ENCODE measurements at places on chromosomes 2 and 18. TPM values are rescaled to one million over a fixed set of nuclear protein-coding genes. Genes with fewer than 3 reads are reported as not detected.
A peak's percentile ranks its signal among the peaks of the same experiment; 100 is the strongest.

DNA sequence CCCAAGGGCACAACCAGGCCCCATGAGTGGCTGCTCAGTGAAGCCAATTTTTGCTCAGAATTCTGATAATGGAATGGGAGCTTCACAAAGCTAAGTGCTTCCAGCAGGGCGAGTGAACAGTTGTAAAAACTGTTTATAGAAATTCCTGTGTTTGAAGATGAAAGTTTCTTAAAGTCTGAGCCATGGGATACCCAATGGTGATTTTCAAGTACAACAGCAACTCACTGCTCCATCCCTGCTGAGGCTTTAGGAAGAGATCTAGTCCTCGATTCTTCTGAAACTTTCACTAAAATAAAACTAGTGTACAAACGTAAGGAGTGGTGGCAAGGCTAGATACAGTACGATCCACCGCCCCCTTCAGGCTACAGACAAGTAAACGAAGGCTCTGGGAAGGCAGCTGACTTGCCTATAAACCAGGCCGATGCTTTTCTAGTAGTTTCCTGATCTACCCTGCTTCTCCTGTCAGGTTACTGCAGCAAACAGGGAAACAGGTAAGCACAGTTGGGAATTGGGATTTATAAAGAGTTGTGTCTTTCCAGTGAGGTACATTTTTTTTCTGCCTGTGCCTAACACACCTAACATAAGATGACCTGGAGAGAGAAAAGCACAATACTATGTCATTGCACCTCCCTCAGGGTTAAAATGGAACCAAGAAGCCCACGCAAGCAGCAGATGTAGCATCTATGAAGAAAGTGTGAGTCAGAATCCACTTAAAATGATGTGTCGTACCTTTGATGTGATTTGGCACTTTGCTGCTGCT is 108.7 kb downstream of the UXS1 start:
- DNase-seq, result peak; percentile 58

- no peak for DNase-seq
These were observed 90.8 kb upstream of the HS6ST1 start for GRCh38 chr2:128409326-128410034.

- DNase-seq, result no peak
These were observed 227.5 kb downstream of the MTX2 start for GRCh38 chr2:176496761-176497160.

GRCh38 chr18:45384137-45384961 is 230.9 kb upstream of the SLC14A2 start:
- DNase-seq, result peak; percentile 21

DNA sequence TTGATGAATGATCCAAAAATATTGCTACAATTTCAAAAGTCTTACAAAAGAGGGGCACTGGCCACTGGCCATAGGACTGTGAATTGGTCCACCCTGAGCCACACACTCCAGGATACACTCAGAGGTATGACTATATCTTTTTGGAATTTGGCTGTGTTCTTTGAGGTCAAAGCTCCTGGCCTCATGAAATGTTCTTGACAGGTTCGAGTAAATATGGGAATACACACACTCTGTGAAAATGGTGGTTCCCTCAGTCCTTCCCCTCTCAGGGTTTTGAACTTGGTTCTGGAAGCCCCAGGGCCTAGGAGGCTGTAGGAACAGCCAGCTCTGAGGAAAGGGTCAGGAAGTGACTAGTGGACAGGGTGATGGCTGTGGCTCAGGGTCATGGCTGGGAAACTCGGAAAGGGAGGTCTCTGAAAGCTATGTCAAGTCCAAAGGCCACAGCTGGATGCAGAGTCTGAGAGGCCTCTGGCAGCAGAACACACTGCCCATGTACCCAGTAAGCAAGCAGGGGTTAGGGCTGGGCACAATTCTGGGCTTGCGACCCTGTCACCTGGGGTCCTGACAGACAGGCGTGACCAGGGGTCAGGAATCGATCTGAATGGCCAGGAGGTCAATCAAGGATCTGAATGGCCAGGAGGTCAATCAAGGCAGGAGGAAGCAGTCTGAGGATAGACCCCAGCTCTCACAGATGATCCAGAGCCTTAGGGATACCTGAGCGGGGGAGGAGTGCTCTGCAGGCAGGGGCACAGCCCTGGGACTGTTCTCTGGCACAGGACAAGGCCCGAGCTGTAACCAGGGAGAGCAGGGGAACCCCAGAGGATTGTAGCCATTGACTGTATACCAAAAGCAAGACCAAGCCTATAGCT is 223.4 kb upstream of the SMAD2 start:
- no peak for DNase-seq

DNA sequence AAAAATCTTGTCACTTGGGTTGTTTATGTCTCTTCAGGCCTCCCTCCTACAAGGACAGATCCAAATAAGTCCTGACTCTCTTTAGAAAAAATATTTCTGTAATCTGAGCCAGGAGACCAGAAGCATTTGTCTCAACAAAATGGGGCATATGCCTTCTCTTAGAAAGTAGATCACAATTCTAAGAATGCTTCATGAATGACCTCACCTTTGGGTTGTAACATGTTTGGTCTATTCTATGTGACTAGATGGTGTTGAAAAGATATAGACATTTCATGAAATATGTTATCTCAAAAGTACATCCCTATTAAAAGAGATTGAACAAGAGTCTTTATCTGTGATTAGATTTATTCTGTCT is 159.0 kb upstream of the SETBP1 start:
- DNase-seq, result no peak

DNA sequence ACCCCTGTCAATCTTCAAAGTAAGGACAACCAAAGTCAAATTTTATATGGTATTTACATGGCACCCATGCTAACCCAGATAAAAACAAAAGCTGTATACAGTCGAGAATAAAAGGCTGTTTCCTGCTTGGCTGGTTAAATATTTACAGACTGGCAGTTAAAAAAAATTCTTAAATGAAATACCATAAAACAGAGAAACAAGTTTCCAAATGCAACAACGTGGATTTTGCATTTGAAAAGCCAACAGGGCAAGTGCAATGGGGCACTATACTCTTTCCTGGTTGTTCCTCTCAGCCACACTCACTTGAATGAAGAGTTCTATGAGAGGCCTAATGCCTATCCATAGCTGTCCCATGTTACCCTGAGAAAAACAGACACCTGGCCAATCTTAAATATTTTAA is 6.1 kb upstream of the NR4A2 start:
- no peak for DNase-seq

- no peak for DNase-seq
These were observed 614.0 kb upstream of the CRIM1 start for GRCh38 chr2:35741556-35741955.

GRCh38 chr18:59353079-59353680 is 5.9 kb downstream of the LMAN1 start:
- DNase-seq, result no peak

DNA sequence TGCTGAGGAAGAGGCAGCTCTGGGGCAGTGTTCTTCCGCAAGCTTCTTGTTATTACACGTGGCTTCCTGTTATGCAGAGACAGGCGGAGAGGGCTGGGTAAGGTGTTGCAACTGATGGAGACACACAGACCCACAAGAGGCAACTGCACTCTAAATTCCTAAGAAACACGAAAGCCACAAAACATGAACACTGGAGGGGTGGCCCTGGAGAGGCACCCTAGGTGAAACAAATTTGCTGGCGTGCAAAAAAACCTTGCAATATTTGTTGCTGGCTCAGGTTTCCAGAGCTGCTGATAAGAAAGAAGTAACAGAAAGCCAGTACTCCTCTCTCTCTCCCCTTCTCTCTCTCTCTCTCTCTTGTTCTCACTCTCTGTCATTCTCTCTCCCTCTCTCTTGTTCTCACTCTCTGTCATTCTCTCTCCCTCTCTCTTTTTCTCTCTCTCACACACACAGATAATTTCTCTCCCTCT is 31.8 kb downstream of the ARHGAP25 start:
- DNase-seq, result peak; percentile 68

- DNase-seq, result no peak
These were observed 31.6 kb upstream of the SNORC start for GRCh38 chr2:232838406-232838874.

- peak; percentile 52 for DNase-seq
These were observed 51.2 kb upstream of the ALPP start for GRCh38 chr2:232327105-232328031.

- DNase-seq, result peak; percentile 66
These were observed 1.2 kb downstream of the ST3GAL5 start for GRCh38 chr2:85887566-85888019.

DNA sequence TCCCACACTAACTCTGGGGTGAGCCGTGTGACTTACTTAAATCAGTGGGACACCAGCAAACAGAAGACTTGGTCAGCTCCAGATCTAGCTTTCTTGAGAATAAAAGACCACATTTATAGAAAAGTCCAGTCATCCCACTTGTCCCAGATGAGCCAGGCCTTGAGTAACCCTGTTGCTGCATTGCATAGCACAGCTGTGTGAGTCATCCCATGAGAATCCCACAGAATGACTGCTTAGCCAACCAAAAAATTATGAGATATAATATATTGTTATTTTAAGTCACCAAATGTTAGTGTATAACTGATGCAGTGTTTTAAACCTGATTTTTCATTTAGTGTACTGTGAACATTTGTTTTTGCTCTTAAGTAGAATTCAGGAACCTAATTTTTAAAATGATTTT is 94.2 kb upstream of the FSHR start:
- peak; percentile 88 for DNase-seq

DNA sequence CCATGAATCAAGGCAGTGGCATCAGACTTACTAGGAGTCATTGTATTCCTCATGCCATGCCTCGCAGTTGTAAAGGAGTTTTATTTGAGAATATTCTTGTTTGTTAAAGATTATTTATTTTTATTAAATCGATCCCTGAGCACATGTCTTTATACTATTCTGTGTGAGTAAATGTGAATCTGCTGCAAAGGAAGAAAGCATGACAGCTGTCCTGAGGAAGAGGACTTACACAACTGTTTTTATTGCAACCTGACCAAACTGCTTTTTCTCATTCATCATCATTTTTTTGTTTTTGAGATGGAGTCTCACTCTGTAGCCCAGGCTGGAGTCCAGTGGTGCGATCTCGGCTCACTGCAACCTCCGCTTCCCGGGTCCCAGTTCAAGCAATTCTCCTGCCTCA is 34.1 kb downstream of the INO80D start:
- DNase-seq, result no peak

- no peak for DNase-seq
These were observed 20.2 kb downstream of the MGAT4A start for GRCh38 chr2:98710734-98711133.

- DNase-seq, result no peak
These were observed 334.1 kb downstream of the RIT2 start for GRCh38 chr18:42781298-42781815.

C2orf15 gene
- total RNA-seq, result 1.7 TPM

C1QL2 gene
- total RNA-seq, result 0.48 TPM

POTEJ gene
- total RNA-seq, result 0.24 TPM

CMPK2 gene
- total RNA-seq, result 15.6 TPM

GRP gene
- not detected for total RNA-seq

Measured in umbilical cord (tissue), 2 donors.